Stimulated activated memory B cell treated with anti-CD40 and anti-IgM and Interleukin-4, amounts not matched to agents 10 μg/mL and 1 μg/mL and 100 μg/mL, for 72 hours (primary cell): ENCODE measurements at places on chromosomes 2 and 18.

GRCh38 chr18:10142056-10142455, 228.2 kb downstream of the VAPA start:
- no peak for ATAC-seq

DNA sequence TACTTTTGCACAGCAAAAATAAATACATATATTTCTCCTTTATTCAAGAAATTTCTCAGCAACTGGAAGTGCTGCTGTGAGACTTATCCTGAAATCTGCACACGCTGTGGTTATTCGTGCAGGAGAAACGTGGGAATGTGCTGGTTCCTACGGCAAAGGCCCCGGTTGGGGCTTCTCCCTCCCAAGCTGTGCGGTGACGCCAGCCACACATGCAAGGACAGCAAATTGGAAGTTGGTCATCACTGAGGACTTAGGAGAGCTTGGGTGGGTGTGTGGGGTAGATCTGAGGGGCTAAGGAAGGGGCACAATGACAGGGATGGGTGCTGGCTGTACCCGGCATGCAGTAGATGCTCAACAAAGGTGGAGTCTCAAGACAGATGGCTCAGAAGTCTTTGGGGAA, 16.5 kb upstream of the MTCL1 start:
- ATAC-seq, result no peak

- no peak for ATAC-seq
Measured at GRCh38 chr2:58497168-58497567, 256.0 kb upstream of the FANCL start.

GRCh38 chr18:53950545-53950944, 273.9 kb downstream of the MBD2 start:
- ATAC-seq, result no peak

DNA sequence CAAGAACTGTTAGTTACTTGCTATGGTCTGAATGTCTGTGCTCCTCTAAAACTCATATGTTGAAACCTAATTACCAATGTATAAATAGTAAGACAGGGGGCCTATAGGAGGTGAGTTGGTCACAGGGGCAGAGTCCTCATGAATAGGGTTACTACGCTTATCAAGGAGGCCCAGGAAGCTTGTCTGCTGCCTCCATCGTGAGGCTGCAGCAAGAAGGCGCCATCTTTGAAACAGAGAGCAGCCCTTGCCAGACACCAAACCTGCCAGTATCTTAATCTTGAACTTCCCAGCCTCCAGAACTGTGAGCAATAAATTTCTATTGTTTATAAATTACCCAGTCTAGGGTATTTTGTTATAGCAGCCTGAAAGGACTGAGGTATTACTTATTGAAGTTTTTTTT, 79.1 kb downstream of the TGIF1 start:
- ATAC-seq, result no peak

GRCh38 chr2:24859968-24860600, 60.0 kb downstream of the ADCY3 start:
- no peak for ATAC-seq

DNA sequence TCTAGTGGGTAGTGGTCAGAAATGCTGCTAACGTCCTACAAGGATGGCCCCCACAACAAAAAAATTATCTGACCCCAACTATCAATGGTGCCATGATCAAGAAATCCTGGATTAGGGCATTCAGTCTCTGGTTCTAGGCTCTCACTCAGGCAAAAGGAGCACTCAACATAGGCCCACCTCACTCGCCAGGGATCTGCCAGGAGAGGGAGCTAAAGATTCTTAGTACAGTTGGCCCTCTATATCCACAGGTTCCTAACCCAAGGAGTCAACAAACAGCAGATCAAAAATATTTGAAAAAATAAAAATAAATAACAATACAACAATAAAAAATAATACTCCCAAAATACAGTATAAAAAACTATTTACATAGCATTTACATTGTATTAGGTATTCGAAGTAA, 10.0 kb downstream of the SLC4A5 start:
- ATAC-seq, result no peak

DNA sequence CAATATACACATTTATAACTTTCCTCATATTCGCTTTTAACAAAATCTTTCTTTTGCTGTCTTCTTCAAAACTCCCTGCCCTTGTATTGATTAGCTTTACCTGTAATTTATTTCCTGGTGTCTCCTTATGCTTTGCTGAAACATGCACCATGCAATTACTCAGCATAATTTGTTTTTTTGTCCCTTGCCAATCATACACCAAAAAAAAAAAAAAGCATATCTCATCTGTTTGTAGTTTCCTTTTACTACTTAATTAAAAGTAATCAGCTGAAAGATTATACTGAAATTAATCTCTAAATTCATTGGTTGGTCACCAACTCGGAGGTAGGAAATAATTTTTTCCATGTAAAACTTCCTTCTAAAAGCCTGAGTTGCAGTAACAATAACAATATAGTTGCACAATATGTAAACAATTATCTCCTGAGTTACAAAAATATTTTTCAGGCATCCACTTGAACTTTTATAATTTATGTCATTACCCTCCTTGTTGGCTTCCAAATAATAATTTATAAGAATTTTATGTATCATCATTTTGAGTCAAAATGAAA, 53.0 kb upstream of the ROCK1 start:
- ATAC-seq, result no peak

GRCh38 chr2:126653109-126653508, 2.8 kb upstream of the GYPC start:
- no peak for ATAC-seq

DNA sequence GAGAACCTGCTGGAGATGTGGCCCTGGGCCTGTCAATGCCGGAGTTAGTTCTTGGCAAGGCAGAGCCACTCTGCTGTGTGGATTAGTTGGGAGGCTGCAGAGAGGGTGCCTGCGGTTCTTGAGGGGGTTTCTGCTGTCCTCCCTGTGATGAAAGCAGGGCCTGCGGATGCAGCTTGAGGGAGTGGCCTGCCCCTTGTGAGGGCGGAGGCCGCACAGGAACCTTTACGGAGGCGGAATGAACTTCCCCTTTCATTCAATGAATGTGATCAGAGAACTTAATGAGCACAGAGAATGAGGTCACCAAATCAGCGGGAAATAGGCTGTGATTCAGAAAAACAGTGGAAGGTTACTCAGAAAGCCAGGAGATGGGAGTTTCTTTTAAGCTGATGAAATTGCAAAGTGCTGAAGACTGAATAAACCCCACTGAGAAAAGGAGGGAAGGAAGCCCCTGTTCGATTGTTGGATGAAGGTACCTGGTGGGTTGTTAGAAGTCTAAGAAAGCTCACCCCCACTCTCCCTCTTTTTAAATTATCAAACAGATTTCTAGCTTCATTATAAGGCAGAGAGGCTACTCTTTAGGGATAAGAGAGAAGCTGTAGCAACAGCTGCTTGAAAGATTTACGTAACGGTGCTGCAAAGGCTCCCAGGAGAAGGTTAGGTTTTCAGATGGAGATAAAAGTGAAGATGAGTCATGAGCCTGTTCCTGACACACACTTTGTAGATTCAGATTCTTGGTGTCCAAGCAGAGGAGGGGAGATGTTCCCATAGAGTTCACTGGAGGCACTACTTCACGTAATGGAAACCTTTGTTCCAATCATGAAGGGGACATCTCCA, 47.4 kb downstream of the VWA3B start:
- peak; percentile 99 for ATAC-seq

DNA sequence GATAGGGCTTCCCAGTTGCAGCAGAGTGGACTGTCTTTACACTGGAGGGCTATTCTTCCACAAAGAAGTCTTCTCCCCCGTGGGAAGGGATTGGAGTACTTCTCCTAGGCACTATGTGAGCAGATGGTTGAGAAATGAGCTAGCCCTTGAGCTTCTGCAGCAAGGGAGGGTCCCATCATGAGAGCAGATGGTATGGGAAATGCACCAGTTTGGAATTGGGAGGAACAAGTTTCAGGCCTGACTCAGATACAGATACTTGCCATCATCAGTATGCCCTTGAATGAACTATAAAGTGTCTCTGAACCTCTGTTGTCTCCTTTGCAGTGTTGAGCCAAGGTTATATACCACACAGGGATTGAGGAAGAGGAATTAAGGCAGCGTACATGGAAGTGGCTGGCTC, 757.4 kb downstream of the RNF144A start:
- ATAC-seq, result no peak

GRCh38 chr2:169862816-169863215, 35.6 kb downstream of the UBR3 start:
- no peak for ATAC-seq

DNA sequence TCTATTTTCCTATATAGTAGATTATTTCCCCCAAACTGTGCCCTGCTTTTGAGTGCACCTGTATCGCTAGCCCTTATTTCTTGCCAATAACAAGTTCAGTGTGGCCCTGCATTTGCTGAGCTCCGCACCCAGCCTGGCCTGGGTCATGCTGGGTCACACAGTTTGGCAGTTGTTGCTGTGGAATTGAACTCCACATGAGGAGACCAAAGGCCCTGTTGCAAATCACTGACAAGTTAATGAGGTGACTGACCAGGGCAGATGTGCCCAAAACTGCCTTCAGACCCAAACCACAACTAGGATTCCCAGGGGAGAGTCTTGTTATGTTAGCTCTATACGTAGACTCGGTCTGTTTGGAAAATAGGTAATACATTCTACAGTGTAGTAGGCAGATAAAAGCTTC, 31.0 kb downstream of the COL4A4 start:
- ATAC-seq, result no peak

DNA sequence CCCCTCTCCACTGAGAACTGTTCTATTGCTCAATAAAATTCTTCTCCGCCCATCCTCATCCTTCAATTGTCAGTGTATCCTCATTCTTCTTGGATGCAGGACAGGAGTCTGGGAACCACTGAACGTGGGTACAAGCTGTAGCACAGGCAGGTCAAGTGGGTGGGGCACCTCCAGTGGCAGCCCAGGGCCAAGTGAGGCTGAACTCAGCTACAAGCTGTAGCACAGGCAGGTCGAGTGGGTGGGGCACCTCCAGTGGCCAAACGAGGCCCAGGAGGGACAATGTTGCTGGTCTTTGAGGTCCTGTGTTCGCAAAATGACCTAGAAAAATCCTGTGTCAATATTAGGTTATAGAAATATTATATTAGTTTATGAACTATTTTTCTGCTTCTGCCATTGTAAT, 352.0 kb downstream of the TMX3 start:
- no peak for ATAC-seq

GRCh38 chr2:222943820-222944219, 83.0 kb downstream of the ACSL3 start:
- ATAC-seq, result peak; percentile 55

- no peak for ATAC-seq
Measured at GRCh38 chr2:230414302-230414701, 1.7 kb upstream of the SP100 start.
